ENCODE measurements at places on chromosomes 3 and 15.
A peak's percentile ranks its signal among the peaks of the same experiment; 100 is the strongest.

GRCh38 chr3:14424711-14425580 is 22.5 kb downstream of the SLC6A6 start:
- peak; percentile 43 for DNase-seq

GRCh38 chr15:60009124-60009960 is 5.2 kb downstream of the FOXB1 start:
- no peak for DNase-seq

- DNase-seq: no peak
These were observed 15.6 kb downstream of the B4GALT4 start for GRCh38 chr3:119225121-119225520.

DNA sequence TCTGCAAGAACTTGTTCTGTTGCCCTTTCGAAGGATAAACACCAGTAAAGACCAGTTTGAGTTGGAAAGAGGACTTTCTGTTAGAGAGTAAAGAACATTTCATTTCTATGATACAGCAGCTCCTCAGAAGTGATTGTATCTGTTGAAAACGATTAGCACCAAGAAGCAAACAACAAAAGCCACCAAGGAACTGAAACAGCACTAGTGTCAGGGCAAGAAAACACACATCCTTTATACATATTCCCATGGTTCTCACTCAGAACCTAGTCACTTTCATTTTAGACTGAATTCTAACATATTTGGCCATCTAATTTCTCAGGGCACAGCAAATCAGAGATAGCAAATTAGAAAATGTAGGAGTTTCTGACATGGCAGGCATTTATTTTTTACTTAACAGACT is 116.1 kb downstream of the ATP1B3 start:
- peak; percentile 39 for DNase-seq

DNA sequence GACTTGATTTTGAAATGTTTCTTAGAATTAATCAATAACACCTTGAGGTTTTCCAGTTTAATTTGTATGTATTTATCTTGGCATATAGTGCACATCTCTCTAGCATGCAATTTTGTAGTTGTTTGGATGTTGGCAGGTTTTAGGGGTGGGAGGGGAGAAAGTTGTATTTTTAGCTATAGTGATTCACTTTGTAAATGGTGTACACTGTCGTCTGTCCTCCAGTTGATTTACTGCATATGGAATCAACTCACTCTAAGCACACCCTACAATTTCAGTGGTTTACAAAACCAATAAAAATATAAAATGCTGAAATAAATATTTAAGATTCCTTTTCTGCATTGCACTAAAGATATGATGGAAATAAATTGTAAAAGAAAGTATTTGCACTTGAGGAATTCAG is 199.1 kb downstream of the CDIN1 start:
- DNase-seq: no peak

GRCh38 chr3:124360155-124360554 is 368.2 kb upstream of the ROPN1 start:
- no peak for DNase-seq

DNA sequence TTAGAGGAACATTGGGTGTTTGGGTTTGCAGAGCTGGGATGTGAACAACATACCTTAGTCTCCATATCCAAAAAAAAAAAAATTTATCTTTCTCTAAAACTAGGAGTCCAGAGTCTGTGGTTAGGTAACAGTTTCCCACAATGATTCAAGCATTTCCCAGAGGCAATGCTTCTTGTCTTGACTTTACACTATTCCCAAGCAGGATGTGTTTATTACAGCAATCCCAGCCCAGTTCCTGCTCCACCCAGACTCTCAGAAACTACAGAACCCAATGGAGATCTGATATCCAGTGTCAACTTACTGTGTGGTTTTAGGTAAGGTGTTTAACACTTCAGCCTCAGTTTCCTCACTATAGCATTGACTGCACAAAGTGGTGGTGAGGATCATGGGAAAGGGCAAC is 2.3 kb upstream of the C3orf62 start:
- no peak for DNase-seq

DNA sequence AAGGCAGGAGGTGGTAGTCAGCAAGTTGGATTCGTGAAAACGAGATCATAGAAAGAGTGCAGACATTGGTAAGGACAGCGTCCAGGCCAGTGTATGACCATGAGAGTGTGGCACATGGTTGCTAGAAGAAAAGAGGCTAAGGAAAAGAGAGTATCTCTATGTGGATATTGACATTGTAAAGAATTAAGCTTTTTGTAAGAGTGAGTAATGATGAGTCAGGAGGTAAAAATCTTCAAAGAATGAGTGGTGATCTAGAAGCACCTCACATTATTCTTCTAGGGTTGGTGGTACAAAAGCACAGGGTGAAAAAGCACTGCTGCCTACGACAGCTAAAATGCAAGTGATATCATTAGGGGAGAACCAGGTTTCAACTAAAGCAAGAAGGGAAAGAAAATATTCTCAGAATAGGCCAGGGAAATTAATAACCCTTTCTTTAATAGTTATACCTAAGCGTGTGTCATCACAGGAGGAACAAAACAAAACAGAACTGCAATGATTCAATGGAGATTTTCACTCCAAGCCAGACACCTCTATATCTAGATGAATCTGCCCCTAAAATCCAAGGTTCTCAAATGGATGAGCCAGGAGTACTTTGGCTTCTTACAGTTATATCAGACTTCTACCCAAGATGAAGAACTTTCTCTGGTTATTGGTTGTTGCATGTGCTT is 884.7 kb downstream of the NAALADL2 start:
- DNase-seq: no peak

GRCh38 chr15:66603301-66604179 is 37.7 kb upstream of the LCTL start:
- peak; percentile 70 for DNase-seq

- DNase-seq: no peak
These were observed 275.9 kb downstream of the ZIC4 start for GRCh38 chr3:147130461-147130860.

Measured in GM12865 (cell line).